ENCODE measurements at places on chromosomes 1 and 21.

GRCh38 chr1:171868217-171868803 is 27.0 kb downstream of the DNM3 start:
- no peak for DNase-seq

- DNase-seq = no peak
Measured at GRCh38 chr1:214102907-214103306, 115.1 kb downstream of the PROX1 start.

DNA sequence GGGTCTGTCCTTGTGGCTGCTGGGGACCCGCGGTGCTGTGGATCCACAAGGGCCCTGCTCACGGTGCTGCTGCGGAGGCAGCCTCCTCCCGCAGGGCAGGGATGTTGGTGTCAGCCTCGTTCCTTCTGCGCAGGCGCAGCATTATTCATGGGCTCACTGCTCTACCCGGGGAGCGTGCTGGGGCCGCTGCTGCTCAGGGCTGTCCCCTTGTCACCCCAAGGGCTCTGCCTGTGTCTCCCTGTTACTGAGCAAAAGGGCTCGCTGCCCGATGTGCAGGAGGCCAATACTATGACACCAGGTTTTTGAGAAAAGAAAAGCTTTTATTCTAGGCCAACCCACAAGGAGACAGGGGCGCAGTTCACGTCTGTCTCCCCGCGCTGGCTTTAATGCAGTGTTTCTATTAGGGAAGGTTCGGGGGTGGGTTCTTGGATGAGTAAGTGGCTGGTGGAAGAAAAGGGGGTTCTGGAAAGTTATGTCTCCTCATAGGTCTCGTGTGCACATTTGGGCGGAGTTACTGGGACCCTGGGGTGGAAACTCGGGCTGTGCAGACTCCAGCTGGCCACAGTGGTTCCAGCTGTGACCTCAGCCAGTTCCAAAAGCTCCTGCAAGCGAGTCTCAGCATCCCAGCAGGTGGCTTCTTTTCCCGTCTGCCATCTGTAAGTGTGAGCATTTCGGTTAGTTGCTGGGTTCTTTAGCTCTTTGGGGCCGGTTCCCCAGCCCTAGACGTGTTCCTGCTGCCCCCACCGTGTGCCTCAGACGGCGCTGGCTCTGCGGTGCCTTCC is 40.8 kb upstream of the LRRC3 start:
- DNase-seq = no peak

GRCh38 chr1:9628541-9629444 is 22.7 kb upstream of the PIK3CD start:
- DNase-seq = no peak

- no peak for DNase-seq
Measured at GRCh38 chr1:88883156-88883555, 8.2 kb downstream of the GTF2B start.

DNA sequence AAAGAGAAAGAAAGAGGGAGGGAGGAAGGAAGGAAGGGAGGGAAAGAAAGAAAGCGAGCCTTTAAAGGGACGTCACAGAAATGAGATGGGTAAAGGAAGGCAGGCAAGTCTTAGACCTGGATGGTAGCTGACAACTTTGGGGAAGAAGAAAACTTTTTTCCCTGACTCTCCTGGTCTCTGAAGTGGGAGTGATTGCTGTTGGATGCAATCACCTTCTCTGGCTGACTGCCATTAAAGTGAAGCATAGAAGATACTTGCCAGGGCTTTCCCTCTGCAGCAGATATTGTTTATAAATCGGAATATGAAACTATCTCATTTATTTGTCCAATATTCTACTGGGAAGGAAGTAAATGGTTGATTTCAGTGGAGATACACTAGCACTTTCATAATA is 27.0 kb downstream of the VCAM1 start:
- no peak for DNase-seq

- no peak for DNase-seq
Measured at GRCh38 chr1:200099040-200099439, 71.5 kb downstream of the NR5A2 start.

- DNase-seq = no peak
Measured at GRCh38 chr1:20949871-20950590, 162.9 kb upstream of the HP1BP3 start.

DNA sequence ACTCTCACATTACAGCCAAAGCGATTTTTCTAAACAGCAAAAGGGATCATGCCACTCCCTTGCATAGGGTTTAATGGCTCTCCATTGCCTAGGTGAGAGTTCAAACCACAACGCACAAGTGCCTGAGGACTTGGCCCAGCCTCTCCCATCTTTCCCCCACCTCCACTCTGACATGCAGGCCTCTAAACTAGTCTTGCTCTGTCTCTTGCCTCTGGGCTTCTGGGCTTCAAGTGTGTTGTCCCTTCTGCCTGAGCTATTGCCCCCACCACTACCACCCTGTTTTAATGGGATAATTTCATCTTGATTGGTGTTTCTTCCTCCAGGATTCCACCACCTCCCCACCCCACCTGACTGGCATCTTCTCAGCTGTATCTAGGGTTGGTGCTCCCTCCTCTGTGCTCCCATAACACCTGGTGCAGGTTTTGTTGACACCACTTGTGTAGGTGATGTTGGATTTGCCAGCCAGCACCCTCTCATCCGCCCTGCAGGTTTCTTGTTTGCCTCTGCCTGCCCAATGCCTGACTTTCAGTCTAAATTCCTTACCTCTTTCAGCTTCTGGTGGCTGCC is 2.7 kb upstream of the ZBTB21 start:
- DNase-seq = no peak

DNA sequence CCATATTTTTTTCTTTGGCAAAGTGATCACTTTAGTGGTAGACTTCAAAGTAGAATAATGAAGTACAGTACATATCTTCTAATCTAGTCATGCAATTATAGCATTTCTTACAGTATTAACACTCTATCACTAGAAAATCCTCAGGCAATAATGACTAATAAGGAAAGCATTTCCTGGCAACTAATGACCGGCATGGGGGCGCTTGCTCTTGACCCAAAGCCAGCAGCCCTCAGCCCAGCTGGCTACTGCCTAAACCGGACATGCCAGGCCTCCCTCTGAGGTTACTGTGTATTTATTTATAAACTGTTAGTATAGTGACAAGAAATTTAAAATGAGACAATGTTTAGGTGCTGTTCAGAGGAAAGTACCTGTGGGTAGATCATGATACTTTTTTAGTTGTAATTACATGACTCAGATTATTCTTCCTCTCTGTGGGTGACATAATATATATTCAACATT is 633.8 kb downstream of the PTPRC start:
- peak; percentile 72 for DNase-seq

- no peak for DNase-seq
Measured at GRCh38 chr1:61289232-61290098, 207.1 kb downstream of the NFIA start.
